Brain microvascular endothelial cell (primary cell): ENCODE measurements at places on chromosomes 13 and 19.

DNA sequence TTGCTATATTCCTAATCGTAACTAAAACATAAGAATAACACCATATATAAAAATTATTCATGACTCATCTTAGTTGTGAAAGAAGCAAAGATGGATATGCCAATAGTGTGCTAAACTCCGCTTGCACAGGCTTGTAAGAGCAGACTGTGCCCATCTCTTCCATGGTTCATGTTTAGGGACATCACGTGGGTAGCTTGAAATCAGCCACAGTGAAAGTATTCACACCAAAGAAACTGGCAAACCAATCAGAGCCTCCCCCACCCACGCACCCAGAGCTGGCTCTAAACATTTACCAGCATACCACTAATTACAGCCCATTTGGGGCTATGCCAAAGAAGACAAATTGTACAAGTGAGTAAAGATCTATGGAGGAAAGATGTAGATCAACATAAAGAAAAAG, 147.5 kb downstream of the DIAPH3 start:
- DNase-seq: no peak

GRCh38 chr19:30119180-30119908, 177.3 kb downstream of the URI1 start:
- DNase-seq: no peak

DNA sequence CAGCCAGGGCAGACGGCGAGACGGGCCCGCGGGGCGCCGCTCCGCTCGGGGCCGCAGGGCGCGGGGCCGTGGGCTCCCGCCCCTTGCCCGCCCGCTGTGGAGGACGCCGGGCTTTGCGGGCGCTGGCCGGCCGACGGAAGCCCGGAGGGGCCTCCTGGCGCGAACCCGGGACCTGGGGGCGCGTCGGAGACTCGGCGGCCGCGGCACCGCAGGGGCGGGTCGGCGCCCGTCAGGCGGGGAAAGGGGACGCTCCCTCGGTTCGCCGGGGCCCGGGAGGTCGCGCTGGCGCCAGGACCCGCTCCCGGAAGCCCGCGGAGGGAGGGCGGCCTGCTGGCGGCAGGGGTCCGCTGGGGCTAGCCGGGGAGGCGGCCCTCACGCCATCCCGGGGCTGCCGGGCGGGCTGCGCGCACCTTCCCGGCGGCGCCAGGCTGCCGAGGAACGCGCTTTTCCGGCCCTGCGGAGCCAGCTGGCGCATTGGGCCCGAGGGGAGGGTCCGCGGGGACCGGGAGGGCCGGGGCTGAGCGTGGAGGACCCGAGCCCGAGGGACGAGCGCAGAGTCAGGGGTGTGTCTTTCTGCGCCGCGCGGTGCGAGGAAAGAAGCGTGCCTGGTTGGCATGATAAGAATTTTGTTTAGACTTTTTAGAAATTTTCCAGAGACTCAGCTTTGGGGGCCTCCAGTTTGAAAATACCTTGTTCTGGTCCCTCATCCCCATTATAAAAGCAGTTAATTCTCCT, 511 bp downstream of the GARRE1 start:
- DNase-seq: no peak

DNA sequence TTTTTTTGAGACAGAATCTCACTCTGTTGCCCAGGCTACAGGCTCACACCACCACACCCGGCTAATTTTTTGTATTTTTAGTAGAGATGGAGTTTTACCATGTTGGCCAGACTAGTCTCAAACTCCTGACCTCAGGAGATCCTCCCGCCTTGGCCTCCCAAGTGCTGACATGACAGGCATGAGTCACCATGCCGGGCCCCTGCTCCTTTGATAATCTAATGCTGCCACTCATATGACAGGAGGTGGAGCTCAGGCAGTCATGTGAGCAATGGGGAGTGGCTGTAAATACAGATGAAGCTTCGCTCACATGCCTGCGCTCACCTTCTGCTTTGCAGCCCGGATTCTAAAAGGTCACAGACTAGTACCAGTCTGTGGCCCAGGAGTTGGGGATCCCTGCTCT, 25.1 kb downstream of the ARHGEF18 start:
- DNase-seq: no peak

DNA sequence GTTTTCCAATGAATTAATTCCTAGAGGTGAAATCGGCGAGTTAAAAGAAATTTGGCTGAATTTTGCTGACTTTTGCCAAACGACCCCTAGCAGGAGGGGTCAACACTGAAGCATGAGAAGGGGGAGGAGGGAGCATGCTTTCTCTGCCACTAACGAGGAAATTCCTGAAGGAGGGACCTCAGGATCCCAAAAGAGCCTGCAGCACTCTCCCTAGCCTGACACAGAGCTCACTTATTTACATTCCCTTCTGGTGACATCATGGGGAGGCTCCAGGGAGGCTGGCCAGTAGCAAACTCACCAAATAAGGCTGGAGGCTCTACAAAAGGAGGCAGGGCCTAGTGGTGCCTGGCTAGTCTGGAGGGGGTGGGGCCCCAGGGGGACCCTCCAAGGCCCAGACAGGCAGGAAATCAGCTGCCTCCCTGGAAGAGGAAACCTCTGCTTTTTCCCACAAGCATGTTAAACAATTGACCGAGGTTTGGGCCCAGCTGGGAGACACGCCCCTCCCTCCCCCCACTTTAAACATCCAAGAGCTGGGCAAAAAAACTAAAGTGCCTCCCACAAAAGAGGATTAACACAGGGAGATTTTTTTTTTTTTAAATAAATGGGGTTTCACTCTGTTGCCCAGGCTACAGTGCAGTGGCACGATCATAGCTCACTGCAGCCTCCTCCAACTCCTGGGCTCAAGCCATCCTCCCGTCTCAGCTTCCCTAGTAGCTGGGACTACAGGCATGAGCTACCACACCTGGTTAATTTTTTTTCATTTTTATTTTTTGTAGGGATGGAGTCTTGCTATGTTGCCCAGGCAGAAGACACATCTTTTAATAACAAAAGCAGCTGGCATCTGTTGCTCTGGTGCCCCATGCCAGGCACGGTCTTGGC, 2.1 kb downstream of the DAPK3 start:
- DNase-seq: peak; percentile 99

- no peak for DNase-seq
Measured at GRCh38 chr19:58352760-58353671, at the start of gene A1BG. TSS of gene A1BG (minus strand) at chr19:58353492. CDS start at chr19:58353437, 55 bp downstream.

DNA sequence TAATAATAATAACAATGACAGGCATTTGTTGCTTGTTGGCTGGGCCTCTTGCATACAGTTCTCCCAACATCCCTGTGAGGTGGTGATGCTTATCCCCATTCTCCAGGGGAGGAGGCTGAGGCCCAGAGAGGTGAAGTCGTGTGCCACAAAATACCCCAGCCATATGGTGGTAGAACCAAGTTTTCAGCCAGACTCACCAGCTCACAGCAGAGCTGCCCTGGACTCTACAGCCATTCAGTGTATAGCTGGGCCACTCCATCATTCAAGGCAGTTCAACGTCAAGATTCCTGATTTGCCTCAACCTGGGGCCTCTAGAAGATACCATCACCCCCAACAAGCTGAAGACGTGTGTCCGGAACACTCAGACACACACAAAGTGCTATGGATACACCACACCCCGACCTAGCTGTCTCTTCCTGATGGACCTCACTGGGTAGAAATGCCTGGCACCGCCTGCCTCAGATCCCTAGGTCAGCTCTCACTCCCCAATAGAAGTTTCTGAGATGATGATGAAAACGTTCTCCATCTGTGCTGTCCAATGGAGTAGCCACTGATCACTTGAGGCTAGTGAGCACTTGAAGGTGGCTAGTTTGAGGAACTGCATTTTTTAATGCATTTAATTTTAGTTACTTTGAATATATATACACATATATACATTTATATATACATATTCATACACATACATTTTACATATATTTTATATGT, 4.3 kb upstream of the CEACAM19 start:
- no peak for DNase-seq

- no peak for DNase-seq
Measured at GRCh38 chr13:75554464-75554863, 4.9 kb downstream of the UCHL3 start.

DNA sequence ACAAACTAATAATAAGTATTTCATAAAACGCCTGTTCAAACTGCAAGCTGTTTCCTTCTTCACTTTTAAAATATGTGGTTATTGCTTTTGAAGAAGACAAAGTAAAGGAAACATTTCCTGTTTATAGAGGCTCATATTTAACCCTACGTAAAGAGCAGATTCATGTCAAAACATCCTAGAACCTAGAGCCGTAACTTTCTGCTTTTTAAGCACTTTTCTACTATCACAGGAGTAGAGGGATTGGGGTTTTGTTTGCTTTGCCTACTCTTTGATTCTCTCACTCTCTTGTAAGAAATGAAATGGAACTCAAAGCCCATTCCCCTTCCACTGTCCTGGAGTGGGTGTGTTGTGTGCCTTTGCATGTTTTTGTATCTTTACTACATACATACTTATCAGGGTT, 54.0 kb upstream of the GPR183 start:
- no peak for DNase-seq

GRCh38 chr19:29711584-29712132, 3.4 kb downstream of the C19orf12 start:
- DNase-seq: no peak

DNA sequence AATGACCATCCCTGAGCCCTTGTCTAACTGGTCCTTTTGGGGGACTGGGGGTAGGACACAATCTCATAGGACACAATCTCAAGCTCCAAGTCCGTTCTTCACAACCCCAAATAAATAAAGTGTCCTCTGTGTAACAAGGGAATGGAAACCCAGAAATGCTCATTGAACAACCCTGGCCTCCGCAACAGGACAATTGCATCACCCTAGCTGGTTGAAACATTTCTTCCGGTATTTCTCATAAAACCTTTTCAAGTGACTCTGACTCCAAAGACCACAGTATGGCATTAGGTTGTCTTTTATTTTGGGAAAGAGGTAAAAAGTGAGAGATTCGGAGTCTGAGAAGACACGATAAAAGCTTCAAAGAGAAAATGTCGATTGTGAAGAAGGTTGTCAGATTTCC, 186.6 kb downstream of the ZNF536 start:
- DNase-seq: no peak

GRCh38 chr13:64371045-64371444, 2859.1 kb downstream of the PCDH9 start:
- peak; percentile 7 for DNase-seq

DNA sequence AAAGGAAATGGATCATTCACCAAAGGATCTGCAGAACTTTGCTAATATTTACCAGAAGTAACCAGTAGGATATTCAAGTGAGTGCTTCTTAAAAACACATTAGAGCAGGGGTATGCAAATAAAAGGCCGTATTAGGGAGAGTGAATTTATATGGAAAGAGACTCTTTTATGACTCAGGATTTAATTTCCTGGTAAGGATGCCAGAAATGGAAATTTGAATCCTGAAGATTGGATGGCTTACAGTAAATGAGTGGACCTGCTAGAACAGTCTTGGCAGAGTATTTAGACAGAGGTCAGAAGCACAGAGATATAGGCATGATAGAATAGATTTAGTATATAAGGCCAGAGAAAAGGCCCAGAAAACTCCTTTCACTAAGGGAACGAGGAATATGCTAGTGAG, 201.6 kb downstream of the SLITRK5 start:
- DNase-seq: no peak

GRCh38 chr13:106491928-106492587, 43.4 kb downstream of the EFNB2 start:
- DNase-seq: no peak

DNA sequence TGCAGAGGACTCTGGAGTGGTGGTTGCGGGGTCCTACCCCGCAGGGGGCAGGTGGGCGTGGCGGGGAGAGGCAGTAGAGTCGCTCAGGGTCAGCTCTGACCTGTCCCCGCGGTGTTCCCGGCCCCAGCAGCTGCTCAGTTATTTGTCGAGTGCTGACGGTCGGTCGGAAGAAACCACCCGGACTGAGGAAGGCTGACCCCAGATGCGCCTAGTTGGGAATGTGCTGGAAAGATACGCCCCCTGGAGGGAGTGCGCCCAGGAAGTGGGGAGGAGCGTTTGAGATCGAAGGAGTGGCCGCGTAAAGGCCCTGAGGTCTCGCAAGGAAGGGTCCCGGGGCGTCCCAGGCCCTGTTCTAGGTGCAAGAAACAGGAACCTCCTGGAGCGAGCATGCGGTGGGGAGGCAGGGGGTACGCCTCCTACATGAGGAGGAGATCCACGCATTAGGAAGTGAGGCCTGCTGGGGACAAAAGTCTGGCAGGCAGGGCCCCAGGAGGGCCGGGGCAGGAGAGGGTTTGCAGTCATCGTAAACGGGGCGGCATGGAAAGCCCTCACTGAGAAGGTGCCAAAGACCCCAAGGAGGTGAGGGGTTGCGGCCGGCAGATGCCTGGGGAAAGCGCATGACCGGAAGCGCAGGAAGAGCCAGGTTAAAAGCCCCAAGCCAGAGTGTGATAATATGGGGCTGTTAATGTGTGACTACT, 9.2 kb downstream of the CCDC8 start:
- DNase-seq: no peak

DNA sequence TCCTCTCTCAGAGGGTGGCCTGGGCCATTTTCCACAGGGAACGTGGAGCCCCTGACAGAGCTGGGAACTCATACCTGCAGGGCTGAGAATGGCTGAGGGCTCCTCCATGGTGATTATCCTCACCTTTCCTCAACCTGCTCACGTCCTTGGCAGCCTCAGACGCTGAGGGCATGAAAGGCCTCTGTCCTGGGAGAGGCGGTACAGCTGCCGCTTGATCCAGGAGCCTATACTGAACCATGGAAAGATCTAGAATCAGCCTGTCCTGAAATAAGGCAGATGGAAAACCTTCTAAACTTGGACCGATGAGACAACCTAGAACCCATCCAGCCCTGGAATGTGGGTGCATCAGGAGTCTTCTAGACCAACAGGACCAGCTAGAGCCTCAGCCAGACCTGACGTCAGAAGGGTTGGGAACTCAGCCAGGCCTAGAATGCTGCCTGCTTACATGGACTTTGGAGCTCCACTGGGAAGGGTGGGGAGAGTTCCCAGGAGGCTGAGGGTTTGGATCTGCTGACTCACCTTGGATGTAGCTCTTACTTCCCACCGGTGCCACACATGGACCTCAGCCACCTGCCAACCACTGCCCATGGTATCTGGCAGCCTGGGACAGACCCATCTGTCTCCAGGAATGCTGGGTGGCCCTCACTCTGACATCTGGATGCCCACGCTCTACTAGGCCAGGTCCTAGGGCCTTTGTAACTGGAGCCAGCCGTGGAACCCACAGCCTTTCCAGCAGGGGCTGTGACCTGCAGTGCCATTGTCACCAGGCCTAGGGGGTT, 7.5 kb downstream of the KCTD15 start:
- peak; percentile 79 for DNase-seq

DNA sequence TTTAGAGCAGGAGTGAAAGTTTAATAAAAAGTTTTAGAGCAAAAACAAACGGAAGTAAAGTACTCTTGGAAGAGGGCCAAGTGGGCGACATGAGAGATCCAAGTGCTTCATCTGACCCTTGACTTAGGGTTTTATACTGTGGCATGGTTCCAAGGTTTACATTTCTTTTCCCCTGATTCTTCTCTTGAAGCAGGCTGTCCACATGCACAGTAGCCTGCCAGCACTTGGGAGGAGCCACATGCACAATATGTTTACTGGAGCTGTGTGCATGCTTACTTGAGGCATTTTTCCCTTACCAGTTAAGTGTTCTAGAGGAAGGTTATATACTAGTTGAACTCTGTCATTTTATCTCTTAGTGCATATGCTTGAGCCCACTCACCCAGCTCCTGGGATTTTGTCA, 295.6 kb downstream of the TBC1D4 start:
- no peak for DNase-seq
